ENCODE measurements at places on chromosomes 1 and 21.
A peak's percentile ranks its signal among the peaks of the same experiment; 100 is the strongest.

- DNase-seq, result no peak
These were observed 50.8 kb downstream of the CNIH3 start for GRCh38 chr1:224666913-224667312.

DNA sequence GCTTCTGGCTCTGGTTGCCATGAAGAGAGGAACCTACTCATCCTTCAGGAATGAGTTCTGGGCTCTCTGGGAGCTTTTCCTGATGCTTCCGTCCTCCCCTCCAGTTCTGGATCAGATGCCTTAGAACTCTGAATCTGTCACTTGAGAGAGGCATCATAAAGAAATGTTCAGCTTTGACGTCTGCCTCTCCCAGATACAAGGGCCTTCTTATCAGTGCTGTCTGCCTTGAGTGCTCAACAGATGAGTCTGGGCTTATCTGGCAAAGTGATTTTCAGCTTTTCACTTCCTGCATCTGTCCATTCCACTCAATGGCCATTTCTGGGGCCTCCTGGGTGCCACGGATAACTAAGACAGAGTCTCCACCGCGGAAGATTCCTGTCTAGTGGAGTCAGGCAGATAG lies 12.3 kb upstream of the OTUD3 start:
- DNase-seq, result no peak

DNA sequence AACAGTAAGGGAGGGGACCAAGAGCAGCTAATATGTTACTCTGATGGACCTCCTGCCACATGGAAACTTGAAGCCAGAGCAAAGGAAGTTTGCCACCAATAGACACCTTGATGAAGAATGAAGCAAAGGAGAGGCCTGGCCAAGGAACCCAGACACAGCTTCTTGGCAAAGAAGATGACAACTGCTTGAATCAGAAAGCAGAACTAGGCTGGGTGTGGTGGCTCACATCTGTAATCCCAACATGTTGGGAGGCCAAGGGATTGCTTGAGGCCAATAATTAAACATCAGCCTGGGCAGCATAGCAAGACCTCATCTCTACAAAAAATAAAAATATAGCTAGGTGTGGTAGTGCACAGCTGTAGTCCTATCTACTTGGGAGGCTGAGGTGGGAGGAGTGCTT lies 31.7 kb upstream of the CAPZB start:
- no peak for DNase-seq

DNA sequence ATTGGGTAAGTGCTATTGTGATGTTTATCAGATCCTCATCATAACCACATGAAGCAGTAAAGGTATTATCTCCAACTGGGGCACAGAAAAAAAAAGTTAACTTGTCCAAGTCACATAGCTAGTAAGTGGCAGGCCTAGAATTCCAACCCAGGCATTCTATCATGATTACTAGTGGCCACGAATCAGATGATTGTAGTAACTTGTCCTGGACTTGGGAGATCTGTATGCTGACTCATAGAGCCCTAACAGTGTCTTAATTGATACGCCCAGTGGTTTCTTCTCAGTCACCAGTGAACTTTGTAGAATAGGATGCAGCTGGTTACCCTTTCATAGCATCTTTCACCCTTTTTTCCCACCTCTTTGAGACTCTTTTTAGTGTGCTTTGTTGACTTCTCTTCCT lies 91.1 kb upstream of the UBE2U start:
- DNase-seq, result peak; percentile 18

DNA sequence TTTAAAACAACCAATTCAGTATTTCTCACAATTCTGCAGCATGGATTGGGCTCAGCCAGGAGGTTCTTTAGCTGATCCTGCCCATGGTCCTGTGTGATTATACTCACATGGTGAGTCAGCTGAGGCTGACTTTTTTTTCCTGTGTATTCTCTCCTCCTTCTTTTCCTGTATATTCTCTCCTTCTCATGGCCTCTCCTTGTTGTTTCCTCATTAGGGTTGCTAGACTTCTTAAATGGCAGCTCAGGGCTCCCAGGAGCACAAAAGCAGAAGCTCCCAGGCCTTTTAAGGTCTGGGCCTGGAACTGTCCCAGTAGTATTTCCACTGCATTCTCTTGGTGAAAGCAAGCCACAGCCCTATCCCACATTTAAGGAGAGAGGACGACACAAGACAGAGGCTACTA lies 26.8 kb downstream of the VANGL1 start:
- DNase-seq, result no peak

- DNase-seq, result no peak
These were observed 31.7 kb upstream of the TMEM125 start for GRCh38 chr1:43238085-43238484.

DNA sequence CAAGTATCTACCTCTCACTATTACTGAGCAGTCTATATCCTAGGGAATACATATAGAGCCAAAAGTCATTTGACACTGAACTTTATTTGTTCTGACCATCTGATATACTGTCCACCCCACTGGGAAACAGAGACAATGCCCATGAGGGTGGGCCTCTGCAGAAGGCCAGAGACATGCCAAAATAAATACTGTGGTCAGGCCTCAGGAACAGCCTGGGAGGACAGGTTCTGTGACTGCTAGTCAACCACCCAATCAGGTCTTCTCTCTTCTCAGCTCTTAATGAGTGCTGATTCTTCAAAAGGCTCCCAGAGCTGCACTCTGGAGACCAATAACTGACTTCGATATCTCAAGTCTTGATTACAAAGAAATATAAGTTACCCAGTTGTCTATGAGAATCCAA lies 5.5 kb upstream of the ANKRD35 start:
- DNase-seq, result no peak

DNA sequence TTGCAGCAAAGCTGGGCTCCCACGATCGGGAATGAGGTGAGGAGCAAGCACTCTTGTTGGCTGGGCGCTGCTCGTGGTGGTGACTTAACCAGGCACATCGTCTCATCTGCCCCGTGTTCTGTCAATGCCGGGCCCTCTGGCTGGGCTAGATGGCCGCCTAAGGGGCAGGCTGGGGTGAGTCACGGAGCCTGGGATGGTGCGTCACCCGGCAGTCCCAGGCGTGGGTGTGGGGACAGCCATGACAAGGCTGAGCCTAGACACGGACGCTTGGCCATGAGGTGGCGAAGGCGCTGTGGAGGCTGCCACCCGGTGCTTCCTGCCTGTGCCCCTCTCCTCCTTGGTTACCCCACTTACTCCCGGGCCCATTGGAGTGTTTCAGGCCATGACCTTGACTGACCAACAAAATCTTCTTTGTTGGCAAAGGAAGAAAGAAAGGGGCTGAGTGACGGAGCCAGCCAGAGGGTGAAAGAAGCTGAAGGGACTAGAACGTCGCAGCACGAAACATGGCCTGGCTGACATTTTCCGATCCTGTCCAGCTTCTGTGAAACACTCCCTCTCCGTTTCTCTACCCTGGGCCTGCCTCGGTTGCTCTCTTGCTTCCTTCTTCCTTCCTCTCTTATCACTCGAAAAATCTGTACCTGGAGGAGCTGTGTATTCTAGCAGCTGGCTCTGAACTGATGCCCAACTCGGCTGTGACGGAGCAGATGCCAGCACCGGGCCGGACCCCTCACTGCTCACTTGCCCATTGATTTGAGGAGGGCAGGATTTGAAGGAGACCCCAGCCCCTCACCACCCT lies 596 bp downstream of the CD247 start:
- no peak for DNase-seq

DNA sequence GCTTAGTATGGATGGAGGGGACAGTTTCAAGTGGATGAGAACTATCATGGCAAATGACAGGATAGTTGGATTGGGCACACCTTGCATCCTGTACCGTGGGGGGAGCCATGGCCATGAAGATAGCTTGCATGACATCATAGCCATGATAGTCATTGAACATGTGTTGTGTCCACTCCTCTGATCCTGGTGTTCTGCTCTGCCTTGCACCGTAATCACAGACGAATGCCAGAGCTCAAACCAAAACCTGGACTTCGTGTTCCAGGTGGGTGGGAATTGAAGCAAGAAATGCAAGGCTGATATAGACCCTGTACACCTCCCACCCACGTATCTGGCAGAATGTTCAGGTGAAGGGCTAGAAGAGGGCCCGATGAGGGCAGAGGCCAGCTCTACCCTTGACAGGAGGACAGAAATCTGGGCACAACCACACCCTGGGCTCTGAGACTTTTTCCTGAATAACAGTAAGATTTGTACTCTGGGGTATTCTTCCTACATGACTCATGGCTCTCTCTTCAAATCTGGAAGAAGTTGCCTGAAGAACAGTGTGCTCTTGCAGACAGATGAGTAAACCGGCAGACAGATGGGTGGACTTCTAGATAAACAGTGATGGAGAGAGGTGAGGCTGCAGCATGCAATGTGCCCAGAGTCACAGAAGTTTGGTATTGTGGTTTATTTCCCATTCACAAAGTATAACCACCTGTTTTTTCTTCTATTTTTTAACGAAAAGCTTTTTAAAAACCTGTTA lies 45.0 kb downstream of the KCNJ6 start:
- no peak for DNase-seq

- no peak for DNase-seq
These were observed 13.5 kb downstream of the LDLRAP1 start for GRCh38 chr1:25556791-25557476.

GRCh38 chr1:30748699-30749401 lies 8.7 kb downstream of the LAPTM5 start:
- no peak for DNase-seq

DNA sequence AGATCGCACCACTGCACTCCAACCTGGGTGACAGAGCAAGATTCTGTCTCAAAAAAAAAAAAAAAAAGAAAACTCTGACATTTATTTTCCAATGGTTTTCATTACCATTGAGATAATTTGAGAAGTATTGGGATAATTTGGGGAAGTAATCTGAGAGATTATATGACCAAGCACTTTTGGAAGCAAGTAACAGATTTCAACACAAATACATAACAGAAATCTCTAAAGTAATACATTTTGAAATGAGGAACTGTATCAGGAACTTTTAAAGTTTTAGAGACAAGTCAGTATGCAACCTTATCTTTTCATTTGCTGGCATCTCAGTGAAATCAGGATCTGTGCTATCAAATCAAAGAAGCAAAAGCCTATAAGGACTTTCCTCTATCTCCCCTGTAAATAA lies 25.4 kb upstream of the SLC16A1 start:
- DNase-seq, result no peak

Data from T1000 (cell line).